IPS-NIHi11 (cell line): ENCODE measurements at places on chromosomes 12 and 14.
A peak's percentile ranks its signal among the peaks of the same experiment; 100 is the strongest.

GRCh38 chr14:90062822-90063539 is 1.2 kb downstream of the KCNK13 start:
- DNase-seq: no peak

DNA sequence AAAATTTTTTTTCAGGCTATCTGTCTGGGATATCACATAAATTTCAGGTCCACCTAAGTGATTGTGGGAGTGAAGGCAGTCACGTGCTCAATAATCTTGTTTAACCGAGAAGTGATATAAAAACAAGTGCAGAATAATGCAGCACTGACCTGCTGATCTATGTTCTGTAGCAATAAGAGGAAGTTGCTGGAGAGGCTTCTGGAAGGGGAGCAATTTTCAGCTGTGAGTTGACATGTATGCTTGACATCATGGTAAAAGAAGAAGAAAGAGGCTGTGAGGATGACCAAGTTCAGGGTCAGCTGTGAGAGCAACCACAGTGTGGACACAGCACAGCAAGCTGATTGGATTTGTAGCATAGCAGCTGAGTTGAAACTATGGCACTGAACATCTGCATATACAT is 172.0 kb upstream of the PELI2 start:
- no peak for DNase-seq

GRCh38 chr12:52418576-52419110 is 12.5 kb upstream of the KRT82 start:
- DNase-seq: no peak

GRCh38 chr12:112116232-112117060 is 7.9 kb upstream of the NAA25 start:
- DNase-seq: peak; percentile 71

- DNase-seq: peak; percentile 36
Measured at GRCh38 chr12:106118-106591, 39.6 kb downstream of the IQSEC3 start.

GRCh38 chr14:59439256-59439965 is 25.8 kb downstream of the GPR135 start:
- DNase-seq: no peak

DNA sequence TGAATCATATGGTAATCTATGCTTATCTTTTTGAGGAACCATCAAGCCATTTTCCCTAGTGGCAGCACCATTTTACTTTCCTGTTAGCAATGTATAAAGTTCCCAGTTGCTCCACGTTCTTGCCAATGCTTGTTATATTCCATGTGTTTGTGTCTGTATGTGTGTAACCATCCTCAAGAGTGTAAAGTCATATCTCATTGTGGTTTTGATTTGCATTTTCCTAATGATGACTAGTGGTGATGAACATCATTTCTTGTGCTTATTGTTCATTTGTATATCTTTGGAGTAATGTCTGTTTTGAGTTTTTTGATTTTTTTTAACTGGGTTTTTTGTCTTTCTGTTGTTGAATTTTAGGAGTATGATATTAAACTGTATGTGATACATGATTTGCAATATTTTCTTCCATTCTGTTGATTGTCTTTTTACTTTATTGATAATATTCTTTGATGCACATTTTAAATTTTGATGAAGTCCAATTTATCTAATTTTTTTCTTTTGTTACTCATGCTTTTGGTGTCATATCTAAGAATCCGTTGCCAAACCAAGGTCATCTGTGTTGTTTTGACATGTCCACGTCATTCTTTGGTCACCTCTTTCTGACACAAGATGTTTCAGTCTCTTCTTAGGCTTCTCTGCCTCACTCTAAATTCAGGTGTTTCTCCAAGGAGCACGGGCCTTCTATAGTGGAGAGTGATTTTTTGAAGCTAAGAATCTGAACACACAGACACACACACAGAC is 36.1 kb downstream of the PPHLN1 start:
- no peak for DNase-seq

GRCh38 chr12:64688219-64688618 is 71.0 kb downstream of the GNS start:
- DNase-seq: no peak

DNA sequence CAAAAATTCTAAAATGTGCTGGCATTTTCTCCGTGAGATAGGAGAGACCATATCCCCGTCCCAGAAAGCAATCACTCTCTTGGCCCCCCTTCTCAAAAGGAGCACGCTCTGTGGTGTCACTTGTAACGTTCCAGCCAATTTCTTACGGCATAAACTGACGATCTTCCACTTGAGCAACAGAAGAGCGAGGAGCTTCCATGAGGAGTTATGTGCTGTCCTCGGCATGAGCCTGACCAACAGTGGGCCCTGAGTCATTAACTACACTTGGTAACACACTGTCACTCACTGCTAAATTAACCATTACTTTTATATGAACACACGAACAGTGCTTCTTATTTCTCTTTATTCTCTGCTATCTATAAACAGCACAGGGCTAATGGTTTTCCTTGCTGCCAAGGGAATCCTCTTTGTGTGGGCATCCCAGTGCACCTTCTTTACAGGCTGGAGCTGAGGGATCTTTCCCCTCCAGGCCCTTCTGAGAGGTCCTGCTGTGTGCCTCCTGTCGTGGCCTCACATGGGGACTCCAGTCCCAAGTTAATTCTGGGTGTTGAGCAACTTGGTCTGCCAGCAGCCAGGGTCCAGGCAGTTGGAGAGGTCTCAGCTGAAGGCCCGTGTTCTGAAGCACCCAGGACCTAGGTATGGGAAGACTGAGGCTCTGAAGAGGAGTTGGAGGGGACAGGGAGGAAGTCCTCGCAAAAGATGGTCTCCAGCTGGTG is 9.4 kb downstream of the SLC6A13 start:
- no peak for DNase-seq
